ENCODE measurements at places on chromosomes 16 and 17.

DNA sequence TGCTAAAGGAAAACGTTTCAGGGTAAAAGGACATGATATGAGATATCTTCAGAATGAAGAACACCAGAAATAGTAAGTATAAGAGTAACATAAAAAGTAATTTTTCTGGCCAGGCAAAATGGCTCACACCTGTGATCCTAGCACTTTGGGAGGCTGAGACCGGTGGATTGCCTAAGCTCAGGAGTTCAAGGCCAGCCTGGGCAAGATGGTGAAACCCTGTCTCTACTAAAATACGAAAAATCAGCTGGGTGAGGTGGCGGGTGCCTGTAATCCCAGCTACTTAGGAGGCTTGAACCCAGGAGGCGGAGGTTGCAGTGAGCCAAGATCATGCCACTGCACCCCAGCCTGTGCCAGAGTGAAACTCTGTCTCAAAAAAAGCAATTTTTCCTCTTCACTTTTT, 56.6 kb upstream of the NFAT5 start:
- no peak for DNase-seq

DNA sequence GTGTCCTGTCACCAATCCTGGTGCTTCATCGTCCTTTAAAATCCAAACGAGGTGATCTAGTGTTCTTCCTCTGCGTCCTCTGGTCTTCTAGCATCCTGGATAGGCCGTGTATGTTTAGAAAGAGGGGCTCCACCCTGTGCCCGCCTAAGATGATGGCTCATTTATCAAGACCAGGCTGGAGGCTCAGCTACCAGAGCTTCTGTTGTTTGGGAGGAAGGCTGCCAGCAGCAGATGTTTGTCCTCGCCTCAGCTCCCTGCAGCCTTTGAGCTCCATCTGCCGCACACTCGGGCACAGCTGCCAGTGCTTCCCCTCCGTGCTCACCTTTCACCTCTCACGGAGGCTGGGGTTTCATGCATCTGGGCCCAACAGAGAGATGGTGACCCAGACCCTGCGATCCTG, 954.7 kb upstream of the RBFOX1 start:
- no peak for DNase-seq

GRCh38 chr17:65117384-65118035, 19.7 kb upstream of the RGS9 start:
- no peak for DNase-seq

DNA sequence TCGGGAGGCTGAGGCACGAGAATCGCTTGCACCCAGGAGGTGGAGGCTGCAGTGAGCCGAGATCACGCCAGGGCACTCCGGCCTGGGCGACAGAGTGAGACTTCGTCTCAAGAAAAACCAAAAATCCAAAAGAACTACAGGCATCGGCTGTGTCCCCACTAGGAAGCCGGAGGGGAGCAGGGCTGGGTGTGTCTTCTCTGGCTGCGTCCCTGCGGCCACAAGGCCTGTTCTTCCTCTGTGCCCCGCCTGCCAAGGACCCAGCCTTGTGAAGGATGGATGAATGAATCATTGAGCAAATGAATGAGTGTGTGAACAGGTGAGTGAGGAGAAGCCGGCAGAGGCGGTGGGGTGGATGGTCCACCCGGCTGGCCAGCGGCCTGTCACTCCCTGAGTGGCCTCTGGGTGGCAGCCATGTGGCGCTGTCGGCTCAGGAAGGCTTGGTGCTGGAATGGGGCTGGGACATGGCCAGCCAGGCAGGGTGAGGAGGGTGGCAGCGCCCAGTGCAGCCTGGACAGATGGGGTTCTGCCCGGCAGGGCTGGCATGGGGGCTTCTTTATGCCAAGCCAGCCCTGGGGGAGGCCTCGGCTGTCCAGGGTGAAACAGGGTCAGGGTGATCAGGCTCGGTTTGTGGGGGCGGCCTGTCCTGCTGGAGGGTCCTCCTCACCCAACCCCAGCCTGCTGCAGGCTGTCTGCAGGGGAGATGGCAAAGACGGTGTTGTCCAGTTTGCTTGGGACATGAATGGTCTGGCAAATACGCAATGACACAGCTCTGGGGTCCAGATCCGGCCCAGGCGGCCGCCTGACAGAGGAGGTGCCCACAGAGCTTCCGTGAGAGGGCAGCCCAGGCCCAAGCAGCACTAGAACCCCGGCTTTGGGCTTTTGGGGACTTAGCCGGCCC, 21.7 kb downstream of the SLC25A10 start:
- no peak for DNase-seq

GRCh38 chr17:39548494-39549225, 59.1 kb downstream of the NEUROD2 start:
- DNase-seq, result no peak

DNA sequence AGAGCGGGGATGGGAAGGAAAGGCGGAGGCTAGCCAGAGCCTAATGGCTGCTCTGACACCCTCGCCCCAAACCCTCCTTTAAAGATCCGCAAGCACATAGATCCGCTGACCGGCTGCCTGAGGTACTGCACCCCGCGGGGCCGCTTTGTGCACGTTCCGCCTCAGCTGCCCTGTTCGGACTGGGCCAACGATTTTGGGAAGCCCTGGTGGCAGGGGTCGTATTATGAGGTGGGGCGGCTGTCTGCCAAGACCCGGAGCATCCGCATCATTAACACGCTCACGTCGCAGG, 663 bp downstream of the CYB5D1 start:
- no peak for DNase-seq

Data from NCI-H1417 treated with DMSO at 0.1 percent for 48 hours (cell line).